ENCODE measurements at places on chromosomes 5 and 9.

DNA sequence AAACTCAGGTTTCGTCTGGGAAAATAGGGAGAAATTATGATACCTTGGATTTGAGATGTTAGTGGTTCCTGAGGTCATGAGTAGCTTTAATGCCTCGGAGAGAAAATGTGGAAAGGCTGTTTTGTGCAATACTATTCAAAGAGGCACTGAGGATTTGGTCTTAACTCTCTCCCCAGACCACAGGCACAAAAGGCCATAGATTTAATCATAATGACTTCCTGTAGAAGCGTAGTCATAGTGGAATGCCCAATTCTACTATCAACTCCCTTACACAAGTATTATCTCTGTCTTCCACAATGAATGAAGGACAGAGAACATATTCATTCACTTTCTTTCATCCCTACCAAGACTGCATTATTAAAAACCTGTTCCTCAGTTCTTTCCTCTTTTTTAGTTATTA, 153.0 kb upstream of the FTMT start:
- DNase-seq: no peak

DNA sequence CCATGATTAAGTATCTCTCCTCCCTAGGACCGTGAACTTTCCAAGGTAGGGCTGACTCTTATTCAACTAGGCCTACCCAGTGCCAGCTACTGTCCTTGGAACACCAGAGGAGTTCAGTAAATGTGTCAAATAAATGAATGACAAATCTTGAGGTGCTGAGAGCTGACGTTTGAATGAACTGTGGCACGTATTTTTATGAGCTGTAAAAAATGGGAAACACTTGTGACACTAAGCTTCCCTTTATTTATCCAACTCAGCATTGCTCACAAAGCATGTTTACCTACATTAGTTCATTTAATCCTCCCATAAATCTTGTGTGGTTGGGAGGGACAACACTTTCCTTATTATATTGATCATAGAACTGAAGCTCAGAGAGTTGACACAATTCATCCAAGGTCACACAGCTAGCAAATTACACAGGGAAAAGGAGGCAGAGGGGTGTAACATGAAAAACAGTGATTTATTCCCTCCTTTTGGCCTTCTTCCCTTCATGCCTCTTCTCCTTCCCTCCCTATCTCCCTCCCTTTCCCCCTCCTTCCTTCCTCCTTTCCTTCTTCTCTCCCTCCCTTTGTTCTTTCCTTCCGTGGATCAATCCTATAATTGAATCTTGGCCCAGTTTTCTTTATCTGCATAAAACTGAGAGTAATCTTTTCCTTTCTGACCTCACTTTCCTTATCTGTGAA, 412.6 kb downstream of the DMRT2 start:
- DNase-seq: no peak

DNA sequence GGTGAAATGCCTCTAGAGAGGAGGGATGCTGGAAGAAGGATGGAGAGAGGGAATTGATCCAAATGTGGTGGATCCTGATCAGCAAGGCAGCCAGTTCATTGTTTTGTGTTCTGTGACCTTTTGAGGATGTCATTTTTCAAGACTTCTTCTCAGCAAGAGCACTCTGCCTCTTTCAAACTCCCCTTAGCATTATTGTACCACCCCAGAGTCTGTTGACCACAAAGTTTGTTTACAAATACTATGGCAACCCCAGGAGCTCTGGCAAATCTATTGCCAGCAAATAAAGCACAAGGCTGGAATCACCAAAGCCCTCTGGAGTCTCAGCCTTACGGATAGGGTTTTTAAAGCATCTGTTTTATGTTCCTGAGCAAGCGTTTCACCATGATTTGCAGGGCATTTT, 76.2 kb upstream of the SLC1A3 start:
- no peak for DNase-seq

DNA sequence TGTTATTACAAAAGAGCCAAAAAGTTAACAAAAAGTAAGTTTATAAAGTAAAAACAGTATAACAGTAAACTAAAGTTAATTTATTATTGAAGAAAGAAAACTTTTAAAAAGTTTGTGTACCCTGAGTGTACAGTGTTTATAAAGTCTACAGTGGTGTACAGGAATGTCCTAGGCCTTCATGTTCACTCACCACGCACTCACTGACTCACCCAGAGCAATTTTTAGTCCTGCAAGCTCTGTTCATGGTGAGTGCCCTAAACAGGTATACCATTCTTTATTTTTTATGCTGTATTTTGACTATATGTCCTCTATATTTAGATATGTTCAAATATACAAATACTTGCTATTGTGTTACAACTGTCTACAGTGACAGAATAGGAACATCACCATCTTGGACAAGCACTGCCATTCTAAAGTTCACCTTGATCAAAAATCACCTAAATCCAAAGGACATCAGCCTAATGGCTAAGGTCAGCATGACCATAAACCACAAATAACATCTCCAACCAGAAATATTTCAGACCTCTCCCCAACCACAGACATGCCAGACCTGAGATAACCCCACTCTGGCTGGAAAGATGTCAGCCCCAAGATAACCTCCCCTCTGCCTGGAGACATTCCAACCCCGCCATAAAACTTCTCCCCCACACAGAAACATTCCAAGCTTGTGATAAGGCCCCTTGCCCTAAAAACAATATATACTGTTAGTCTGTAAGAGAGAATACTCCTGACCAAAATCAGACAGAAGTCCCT, 56.1 kb downstream of the AGXT2 start:
- no peak for DNase-seq

DNA sequence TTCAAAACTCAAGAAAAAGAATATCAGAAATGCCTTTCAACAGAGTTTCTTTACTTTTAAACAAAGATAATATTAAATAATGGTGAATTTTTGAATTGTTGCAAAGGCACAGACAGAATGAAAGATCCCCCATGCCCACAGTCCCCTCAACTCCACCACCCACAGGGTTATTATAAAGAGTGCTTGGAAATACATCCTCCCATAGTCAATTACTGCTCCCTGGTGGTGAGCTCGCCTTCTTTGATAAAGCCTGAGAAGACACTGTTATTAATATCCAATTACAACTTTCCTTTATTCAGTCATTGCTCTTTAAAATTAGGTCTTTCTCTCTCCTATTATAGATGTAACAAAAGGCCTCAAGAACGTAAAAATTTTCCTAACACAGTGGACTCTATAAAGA, 490.2 kb upstream of the RORB start:
- peak; percentile 39 for DNase-seq

DNA sequence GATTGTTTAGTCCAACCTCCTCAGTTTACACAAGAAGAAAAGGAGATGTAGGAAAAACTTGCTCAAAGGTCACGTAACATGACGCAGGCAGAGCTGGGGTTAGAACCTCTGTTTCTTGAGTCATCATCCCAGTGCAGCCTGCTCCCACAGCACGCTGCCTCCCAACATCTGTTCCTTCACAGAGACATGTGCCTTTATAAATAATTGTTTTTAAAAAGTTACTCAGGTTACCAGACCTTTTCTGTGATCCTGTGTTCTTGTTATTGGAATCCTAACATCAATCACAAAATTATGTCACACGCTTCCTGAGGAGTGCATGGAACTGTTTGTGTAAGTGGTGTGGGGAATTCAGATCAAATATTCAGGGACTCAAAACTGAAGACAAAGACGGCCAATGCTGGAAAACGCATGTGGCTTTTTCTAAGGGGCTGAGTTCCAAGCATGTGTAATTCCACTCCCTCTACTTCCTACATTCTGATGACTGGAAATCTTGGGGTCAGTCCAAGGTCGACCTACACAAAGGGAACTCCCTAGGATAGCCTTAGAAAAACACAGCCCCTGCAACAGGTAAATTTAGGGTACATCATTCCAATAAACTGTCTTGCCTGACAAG, 184.3 kb downstream of the TSSK1B start:
- DNase-seq: no peak

DNA sequence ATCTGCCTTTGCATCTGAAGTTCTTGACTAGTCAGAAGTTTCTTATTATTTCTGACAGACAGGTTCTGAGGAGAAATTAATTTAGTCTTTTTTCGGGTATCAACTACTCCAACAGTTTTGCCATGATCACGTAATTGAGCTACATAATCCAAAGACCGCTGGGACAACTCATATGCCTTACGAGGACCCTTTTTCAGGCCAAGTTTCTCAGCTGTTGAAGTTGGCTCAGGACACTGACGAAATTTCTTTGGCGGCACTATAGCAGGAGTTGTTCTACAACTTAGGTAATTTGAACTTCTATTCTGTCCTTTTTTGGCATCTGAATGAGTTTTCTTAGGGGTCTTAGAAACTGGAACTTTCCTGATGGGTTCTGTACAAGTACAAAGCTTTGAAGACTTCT, 27.2 kb downstream of the SETX start:
- DNase-seq: no peak

DNA sequence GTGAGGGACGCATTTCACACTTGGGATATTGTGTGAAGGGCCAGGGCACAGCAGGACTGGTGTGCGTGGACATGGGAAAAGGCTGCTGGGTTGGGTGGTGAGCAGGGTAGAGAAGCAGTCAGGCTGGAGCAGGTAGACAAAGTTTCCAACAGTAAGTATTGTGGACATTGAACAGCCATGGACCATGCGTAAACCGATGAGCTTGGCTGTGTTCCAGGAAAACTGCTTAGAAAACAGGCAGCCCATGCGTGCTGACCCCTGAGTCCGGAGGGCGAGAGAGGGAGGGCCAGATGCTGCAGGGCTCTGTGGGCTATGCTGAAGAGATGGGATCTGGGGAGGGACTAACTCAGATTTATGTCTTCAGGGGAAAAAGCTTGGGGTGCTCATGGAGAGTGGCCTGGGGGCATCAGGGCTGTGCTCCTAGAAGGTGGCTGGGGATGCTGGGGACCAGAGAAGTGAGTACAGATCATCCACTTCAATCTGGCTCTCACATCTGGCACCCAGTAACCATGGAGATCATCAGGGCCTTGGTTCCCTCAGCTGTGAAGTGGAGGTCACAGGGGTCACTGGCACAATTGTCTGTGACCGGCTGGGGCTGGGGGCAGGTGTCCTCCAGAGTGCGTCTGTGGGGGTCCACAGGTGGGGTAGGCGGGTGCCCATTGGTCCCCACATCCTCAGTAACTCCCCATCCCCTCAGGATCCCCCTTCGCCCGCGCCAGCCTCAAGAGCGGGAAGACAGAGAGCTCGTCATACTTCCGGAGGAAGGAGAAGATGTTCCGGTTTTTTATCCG, 93.3 kb downstream of the CACNA1B start:
- peak; percentile 6 for DNase-seq

GRCh38 chr5:137516961-137517360, 17.8 kb upstream of the SPOCK1 start:
- no peak for DNase-seq

DNA sequence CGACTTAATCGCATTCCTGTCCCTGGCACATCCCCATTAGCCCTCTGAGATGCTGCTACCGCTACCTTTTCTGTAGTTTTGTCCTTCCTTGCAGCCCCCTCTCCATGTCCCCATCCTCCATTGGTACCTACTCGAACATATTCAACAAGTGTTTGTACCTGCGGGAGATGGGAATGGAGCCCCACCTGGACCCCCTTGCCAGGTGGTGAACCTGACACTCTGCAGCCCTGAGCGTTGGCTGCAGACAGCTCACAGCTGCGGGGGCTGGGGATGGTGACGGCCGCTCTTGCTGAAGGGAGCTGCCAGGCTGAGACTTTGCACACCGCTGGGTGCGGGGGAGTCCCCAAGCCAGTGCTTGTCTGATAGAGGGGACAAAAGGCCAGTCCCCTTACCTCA, 96.3 kb upstream of the DAP start:
- no peak for DNase-seq

DNA sequence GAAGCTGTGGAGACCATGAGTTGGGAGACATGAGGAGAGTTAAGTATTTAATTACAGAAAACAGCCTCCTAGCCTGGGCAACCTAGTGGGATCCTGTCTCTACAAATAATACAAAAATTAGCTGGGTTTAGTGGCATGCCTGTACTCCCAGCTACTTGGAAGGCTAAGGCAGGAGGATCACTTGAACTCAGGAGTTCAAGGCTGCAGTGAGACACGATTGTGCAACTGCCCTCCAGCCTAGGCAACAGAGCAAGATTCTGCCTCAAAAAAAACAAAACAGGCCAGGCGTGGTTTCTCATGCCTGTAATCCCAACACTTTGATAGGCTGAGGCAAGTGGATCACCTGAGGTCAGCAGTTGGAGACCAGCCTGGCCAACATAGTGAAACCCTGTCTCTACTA, 52.6 kb downstream of the AQP7 start:
- no peak for DNase-seq

DNA sequence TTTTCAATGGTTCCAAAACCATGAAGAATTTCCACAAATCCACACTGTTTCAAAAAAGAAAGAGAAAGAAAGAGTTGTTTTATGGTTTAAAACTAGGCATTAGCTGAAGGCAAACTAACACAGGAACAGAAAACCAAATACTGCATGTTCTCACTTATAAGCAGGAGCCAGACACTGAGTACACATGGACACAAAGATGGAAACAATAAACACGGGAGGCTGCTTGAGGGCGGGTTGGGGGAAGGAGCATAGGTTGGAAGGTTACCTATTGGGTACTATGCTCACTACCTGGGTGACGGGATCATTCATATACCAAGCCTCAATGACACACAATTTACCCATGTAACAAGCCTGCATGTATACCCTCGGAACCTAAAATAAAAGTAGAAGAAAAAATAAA, 45.0 kb downstream of the SEMA6A start:
- no peak for DNase-seq

- DNase-seq: no peak
These were observed 96.0 kb upstream of the SLC28A3 start for GRCh38 chr9:84436386-84437109.

Measured in NCI-H82 (cell line).